ENCODE measurements at places on chromosomes 12 and 14.

- no peaks in the 10 kb centered on the region for H3K36me3 ChIP-seq
- no peak overlapping the region for H3K4me3 ChIP-seq
- no peak overlapping the region for H3K27ac ChIP-seq
- no peaks in the 10 kb centered on the region for H3K4me1 ChIP-seq
- no peak for DNase-seq
- no peaks in the 10 kb centered on the region for H3K27me3 ChIP-seq
These were observed 515.3 kb downstream of the RMST start for GRCh38 chr12:97977870-97978405.

GRCh38 chr14:99515301-99516155 is 34.3 kb downstream of the CCNK start:
- peaks cover 2% of the 10 kb centered on the region for H3K4me1 ChIP-seq
- no peaks in the 10 kb centered on the region for H3K27me3 ChIP-seq
- no peak overlapping the region for H3K27ac ChIP-seq
- H3K36me3 ChIP-seq = peaks cover 53% of the 10 kb centered on the region

GRCh38 chr12:124913474-124914391 is 717 bp downstream of the UBC start:
- no peaks in the 10 kb centered on the region for H3K27me3 ChIP-seq
- peak; percentile 88 for DNase-seq
- peaks cover 84% of the 10 kb centered on the region for H3K36me3 ChIP-seq
- H3K4me3 ChIP-seq = peak overlapping the region; percentile 99

DNA sequence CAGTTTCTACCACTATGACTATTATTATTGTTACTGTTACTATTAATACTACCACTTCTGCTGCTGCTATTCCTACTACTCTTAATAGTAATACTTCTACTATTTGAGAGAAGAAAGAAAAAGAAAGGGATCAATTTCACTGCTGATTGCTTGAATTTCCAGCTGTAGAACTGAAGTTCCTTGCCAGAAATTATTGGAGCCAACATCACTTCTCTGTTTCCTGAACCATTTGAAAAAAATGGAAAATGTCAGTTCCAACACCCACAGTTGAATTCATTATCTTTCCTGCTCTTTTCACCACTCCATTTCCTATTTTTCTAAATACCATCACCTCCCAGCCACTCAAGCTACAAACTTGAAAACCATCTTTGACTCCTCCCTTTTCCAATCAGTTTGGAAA is 54.1 kb upstream of the PIK3C2G start:
- H3K27ac ChIP-seq = no peak overlapping the region
- H3K4me1 ChIP-seq = no peaks in the 10 kb centered on the region
- no peak for DNase-seq

DNA sequence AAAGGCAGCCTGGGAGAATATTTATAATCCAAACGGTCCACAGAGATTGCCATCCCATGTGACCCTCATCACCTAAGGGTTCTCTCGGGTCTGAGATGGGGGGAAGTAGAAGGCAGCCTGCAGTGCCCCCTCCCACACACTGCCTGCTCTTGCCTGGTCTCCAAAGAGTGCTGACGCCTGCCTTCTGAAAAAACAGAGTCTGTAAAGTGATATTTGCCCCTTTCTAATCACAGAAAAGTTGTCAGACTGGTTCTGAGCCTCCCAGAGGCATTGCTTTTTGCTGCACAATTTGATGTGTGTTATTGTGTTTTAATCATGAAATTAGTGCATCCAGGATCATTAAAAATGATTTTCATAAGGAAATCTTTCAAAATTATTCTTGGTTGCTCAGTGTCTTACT is 59.2 kb downstream of the TMEM30B start:
- H3K27ac ChIP-seq = no peak overlapping the region
- no peaks in the 10 kb centered on the region for H3K4me1 ChIP-seq
- no peaks in the 10 kb centered on the region for H3K36me3 ChIP-seq
- peaks cover 70% of the 10 kb centered on the region for H3K27me3 ChIP-seq
- H3K4me3 ChIP-seq = no peak overlapping the region

DNA sequence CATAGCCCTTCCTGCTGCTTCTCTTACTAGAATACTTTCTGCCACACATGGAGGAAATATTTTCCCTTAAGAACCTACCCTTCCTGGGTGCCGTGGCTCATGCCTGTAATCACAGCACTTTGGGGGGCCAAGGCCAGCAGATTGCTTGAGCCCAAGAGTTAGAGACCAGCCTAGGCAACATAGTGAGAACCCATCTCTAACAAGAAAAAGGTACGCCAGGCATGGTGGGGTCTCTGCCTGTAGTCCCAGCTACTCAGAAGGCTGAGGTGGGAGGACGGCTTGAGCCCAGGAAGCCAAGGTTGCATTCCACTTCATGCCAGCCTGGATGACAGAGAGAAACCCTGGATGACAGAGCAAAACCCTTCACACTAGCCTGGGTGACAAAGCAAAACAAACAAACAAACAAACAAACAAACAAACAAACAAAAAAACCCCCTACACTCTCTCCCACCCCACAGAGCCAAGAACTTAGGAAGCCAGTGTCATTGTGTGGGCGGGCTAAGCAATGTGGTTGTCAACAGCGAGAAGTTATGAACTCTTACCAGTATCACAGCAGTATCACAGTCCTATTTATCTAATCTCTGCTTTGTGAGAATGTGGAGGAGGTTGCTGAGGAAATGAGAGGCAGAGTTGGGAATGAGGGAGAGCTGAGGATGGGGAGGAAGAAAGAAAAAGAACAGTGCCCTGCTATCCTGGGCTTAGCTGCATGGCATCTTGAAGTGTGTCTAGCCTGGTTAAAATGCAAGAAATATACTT is 53.8 kb upstream of the CLEC14A start:
- H3K4me3 ChIP-seq = no peak overlapping the region
- DNase-seq = no peak
- H3K27ac ChIP-seq = no peak overlapping the region
- H3K27me3 ChIP-seq = no peaks in the 10 kb centered on the region
- no peaks in the 10 kb centered on the region for H3K36me3 ChIP-seq

All from effector memory CD8-positive, alpha-beta T cell (primary cell).